Skin of body (tissue), 3 donors: ENCODE measurements at places on chromosomes 11 and 22. TPM values are rescaled to one million over a fixed set of nuclear protein-coding genes. Genes with fewer than 3 reads are reported as not detected.

Gene POU2AF2
- total RNA-seq = not detected

Gene OR4C16
- total RNA-seq = not detected

Gene KDELR3
- total RNA-seq = 24.0 TPM

Gene OTOG
- under 0.01 TPM for total RNA-seq

Gene OR52E8
- total RNA-seq = not detected

Gene CD3D
- 0.59 TPM for total RNA-seq

DNA sequence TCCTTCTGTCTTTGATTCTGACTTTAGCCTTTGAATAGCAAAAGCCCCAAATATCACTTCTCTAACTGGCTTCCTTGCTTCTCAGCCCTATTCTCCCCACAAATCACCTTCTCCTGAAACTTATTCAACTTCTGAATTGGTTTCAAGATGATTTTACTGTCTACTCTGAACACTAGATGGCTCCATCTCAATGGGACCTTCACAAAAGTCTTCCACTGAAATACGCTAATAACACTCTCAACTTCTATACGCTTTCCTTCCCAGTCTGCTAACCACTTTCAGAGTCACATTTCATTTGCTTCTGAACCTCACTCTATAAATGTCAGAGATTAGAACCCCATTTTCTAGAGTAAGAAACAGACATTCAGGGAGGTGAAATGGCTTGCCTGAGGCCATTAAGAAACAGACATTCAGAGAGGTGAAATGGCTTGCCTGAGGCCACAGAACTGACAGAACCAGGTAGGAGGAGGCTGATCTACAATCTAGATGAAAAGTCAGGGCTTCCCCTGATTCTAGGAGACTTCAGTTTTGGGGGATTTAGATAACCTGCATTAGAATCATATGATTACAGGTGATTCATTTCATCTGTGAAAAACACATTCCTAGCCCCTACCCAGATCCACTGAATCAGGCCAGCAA lies 20.6 kb downstream of the MORC2 start:
- DNase-seq = peak; percentile 80

GRCh38 chr11:548700-549603 lies 11.6 kb downstream of the LMNTD2 start:
- DNase-seq = no peak

DNA sequence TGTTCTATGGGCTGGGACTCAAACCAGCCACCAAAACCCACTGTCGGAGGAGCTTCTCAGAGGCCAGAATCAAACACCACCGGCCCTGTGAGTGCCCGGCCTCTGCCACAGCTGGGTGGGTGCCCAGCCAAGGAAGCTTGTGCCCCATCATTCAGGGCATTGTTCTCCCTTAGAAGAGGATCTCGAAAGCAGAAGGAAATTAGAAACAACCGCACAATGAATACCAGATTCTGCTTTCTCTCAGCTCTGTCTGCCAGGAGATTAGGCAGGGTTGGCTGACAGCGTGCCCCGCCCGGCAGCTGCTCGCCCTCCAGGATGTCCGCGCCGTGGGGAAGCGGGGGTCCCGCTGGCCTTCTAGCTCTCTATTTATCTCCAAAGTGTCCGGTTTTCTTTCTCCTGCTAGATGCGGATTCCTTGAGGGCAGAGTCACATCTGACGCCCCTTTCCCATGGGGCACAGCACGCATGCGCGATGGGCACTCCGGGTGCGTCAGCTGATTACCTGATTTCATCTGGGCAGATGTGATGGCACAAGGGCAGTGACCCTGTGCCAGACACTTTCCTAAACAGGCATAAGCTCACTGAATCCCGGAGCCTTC lies 25.5 kb downstream of the SCGB1A1 start:
- DNase-seq = peak; percentile 68

- DNase-seq = no peak
Measured at GRCh38 chr11:2096919-2097301, 42.3 kb downstream of the IGF2 start.

DNA sequence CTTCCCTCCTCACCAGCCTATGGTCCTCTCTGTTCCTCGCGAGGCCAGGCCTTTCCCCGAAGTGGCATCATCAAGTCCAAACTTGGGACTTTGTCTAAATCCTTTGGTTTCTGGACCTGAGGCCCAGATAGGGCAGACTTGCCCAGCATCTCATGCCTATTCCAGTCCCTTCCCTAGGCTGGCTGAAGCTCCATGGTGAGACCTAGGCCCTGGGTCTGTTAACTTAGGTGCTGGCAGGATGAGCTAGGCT lies 11.5 kb downstream of the RELA start:
- DNase-seq = no peak

DNA sequence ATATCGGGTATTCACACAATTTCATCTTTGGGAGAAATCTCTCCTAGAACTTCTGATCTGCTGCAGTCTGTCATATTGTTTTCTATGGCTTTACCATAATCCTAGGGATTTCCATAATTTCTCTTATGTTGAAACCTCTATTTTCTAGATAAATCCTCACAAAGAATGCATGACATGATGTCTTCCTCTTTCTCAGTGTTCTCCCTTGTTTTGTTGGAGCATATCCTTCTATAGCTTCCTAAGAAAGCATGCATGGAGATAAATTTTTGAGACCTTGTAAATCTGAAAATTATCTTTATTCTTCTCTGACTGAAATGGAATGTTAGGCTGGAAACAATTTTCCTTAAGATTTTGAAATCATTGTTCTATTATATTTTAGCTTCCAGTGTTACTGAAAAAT lies 115.5 kb downstream of the WNT11 start:
- no peak for DNase-seq

DNA sequence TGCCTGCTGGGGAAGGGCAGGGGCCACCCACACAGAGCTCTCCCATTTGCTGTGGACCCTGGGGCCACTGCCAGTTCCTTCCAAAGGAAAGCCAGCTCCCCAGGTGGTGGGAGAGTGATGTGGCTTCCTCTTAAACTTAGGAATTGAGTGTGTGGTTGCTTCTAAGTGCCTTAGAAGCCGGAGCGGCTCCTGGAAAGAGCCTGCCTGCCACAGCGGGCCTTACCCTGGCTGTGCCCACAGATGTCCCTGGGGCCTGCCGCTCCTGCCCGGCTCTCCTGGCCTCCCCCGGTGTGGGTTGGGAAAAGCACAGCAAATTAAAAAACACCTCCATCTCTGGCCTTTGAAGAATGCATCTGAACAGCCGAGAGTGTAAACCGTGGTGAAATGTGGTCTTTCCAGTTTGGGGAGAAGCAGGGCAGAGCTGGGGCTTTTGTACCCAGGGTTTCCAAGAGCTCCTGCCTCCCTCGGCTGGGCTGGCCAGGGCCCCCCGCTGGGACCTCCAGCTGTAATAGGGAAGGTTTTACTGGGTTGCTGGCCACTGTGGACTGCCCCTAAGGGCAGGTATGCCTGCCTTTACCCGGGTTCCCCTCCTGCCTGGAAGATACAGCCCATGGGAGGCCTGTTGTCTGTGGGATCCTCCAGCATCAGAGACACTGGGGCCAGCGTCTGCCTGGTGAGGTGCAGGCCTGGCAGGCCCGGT lies 30.2 kb downstream of the LRP5 start:
- DNase-seq = no peak

GRCh38 chr11:111634981-111635705 lies 32.9 kb downstream of the SIK2 start:
- no peak for DNase-seq

GRCh38 chr22:31637891-31638618 lies 24.0 kb downstream of the PISD start:
- DNase-seq = no peak

- DNase-seq = no peak
Measured at GRCh38 chr11:60658409-60658808, 41.0 kb upstream of the MS4A8 start.

DNA sequence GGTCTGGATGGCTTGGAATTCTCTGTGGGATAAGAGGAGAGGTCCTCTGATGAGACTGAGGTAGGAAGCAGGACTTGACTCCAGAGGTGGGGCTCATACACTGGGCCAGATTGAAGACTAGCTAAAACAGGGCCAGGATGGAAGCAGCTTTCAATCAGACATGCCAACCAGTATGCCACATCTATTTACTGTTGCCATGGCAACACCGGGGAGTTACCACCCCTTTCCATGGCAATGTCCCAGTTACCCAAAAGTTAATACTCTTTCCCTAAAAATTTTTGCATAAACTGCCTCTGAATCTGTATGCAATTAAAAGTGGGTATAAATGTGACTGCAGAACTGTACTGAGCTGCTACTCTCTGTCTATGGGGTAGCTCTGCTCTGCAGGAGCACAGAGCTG lies 247.5 kb upstream of the ZBED5 start:
- no peak for DNase-seq

GRCh38 chr11:82210011-82210410 lies 523.7 kb downstream of the FAM181B start:
- DNase-seq = no peak

DNA sequence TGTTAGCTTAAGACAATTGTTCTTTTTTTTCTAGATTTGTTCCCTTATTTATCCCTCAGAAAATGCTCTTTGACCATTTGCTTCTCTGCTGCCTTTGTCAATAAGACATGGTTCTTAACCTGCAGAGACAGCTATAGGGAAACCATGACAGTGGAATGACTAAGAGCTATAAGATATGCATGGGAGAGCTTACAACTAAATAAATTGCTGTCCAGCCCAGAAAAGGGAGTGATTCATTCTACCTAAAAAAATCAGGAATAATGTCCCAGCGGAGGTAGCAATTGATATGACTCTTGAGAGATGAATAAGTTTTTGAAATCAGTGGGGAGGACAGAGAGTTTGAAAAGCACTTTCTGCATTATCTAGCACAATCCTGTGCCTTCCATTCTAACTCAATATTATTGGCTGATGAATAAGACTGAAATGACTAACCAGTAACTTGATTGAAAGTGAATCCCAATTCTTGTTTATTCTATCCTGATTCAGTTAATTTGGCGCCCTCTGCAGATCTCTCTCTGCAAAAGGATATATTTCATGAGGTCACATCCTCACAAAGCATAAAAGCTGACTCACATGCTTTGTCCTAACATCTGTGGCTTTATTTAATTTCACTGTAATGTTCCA lies 680.5 kb upstream of the API5 start:
- peak; percentile 55 for DNase-seq

DNA sequence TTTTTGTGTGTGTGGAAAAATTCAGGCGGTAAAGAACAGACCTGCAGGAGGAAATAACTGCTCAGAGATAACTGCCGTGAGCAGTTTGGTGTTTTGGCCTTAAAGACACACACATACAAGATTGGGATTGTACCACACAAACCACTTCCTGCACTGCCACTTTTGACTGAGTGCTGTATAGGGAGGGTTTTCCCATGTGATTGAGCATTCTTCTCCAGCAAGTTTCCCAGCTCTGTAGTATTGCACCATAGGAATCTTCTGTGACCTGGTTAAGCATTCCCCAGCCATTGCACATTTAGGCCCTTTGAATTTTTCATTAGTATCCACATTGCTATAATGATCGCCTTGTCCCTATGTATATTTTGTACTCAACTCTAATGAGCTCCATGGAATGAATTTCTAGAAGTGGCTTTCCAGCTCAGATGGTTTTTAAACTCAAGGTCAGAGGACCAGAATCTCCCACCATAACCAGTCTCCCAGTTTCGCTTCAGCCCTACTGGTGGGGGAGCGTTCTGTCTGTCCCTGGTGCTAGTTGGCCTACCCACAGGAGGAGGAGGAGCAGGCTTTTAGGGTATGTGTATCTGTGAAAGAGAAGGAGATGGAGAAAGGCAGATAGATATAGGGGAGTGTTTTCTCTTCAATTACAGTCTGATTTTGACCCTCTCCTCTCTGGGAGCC lies 9.3 kb downstream of the CD82 start:
- DNase-seq = no peak

- DNase-seq = no peak
Measured at GRCh38 chr22:49677495-49677889, 150.2 kb downstream of the BRD1 start.

- DNase-seq = no peak
Measured at GRCh38 chr11:81658722-81659121, 1074.9 kb downstream of the FAM181B start.

DNA sequence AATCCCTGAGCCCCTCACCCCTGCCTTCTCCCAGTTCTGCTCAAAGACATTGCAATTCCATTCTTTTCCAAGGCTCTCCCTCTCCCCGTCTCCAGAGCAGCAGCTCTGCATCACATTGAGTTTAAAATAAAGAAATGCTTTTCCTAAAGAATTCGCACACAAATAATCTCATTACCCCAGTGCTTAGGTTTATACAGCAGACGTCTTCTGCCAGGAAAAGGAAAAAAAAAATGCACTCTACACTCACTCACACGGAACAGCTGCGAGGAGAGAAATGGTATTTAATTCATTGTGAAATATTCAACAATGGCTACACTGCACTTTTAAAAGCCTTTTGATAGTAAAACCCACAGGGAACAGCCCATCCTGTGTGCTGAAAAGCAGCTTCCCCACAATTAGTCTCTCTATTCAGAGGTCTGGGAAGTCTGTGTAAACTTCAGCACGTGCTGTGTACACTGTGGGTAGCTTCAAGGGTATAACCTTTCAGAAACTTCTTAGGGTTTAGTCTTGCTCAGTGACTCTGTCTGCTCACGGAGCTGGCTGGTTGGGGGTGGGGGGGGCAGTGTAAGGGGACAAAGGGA lies 42.8 kb downstream of the ETS1 start:
- peak; percentile 66 for DNase-seq

GRCh38 chr22:38067761-38068360 lies 10.7 kb downstream of the PICK1 start:
- no peak for DNase-seq

DNA sequence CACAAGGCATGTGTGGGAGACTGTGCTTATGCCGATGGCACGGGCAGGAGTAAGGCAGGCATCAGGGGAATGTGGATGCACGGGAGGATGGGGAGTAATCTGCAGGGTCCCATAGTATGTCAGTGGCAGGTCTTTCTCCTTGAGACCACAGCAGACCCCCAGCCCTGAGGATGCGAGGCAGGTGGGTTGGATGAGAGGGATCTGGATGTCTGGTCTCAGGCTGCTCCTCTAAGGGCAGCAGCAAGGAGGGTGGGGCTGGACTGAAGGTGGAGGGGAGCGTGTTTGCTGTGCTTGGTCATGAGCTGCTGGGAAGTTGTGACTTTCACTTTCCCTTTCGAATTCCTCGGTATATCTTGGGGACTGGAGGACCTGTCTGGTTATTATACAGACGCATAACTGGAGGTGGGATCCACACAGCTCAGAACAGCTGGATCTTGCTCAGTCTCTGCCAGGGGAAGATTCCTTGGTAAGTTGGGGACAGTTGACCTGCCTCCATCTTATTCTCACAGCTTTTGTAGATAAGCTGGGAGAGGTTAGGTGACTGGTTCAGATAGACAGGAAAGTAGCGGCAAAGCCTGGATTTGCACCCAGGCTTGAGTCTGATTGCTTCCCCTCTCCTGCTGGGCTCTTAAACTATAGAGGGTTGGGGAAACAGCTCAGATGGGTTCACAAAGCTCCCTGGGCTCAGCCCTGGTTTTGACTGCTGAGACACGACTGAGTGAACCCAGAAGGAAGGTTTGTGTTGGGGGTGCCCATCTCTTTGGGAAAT lies at the start of gene APOL1:
TSS of gene APOL1 (plus strand) at position 380 of the 769 bp plus-strand sequence. CDS start 1,823 bp downstream, outside the sequence.
- DNase-seq = no peak

GRCh38 chr11:124725719-124726105 lies 14.0 kb upstream of the NRGN start:
- DNase-seq = no peak
